Cardiac muscle cell (in vitro differentiated cells and primary cell): ENCODE measurements at places on chromosomes 3 and 15. TPM values are rescaled to one million over a fixed set of nuclear protein-coding genes. Genes with fewer than 3 reads are reported as not detected.

- H3K4me1 ChIP-seq, result peaks cover 16% of the 10 kb centered on the region
- H3K36me3 ChIP-seq, result no peaks in the 10 kb centered on the region
- peak overlapping the region; percentile 91 for H3K27ac ChIP-seq
- DNase-seq, result no peak
Observed at GRCh38 chr3:10195366-10196089, 30.8 kb downstream of the IRAK2 start.

DNA sequence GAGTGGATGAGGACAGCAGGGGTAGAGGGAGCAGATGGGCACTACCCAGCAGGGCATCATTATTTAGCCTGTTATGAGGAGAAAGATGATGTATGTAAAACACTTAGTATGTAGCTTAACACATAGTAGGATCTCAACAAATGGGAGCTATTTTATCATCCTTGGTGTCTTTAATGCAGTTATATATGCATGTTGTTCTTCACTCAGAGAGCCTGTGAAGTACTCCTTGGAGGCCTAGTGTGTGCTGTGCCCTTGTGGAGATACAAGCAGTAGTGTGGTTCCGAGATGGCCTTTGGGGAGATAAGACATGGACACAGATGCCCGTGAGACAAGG is 124.2 kb downstream of the LIPC start:
- DNase-seq, result no peak
- H3K27ac ChIP-seq, result no peak overlapping the region
- H3K36me3 ChIP-seq, result no peaks in the 10 kb centered on the region
- no peaks in the 10 kb centered on the region for H3K4me1 ChIP-seq
- H3K27me3 ChIP-seq, result no peaks in the 10 kb centered on the region
- H3K4me3 ChIP-seq, result no peak overlapping the region

- H3K27ac ChIP-seq, result no peak overlapping the region
- no peaks in the 10 kb centered on the region for H3K4me1 ChIP-seq
- H3K27me3 ChIP-seq, result no peaks in the 10 kb centered on the region
- no peaks in the 10 kb centered on the region for H3K36me3 ChIP-seq
- DNase-seq, result no peak
Observed at GRCh38 chr15:92502336-92502735, 108.7 kb downstream of the ST8SIA2 start.

Gene GOLGA8S
- 0.04 TPM in 1 of 2 replicates, not detected in the other for total RNA-seq

DNA sequence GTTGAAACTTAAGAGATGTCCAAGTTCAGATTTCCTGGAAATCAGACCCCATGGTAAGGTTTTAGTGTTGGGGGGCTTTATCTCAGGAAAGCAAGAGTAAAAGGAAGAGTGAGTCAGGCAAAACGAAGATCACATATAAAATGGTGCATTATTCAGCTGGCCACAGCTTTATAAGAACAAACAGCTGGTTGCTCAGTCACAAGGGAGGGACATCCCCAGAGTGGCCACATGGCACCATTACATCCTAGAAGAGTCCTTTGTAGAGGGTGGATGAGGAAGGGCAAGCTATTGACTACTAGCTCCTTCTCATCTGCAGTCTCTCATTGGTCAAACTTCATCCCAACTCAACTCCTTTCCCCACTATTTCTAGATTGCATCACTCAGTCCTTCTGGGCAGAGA is 68.3 kb upstream of the COL8A1 start:
- no peak overlapping the region for H3K4me3 ChIP-seq
- no peak for DNase-seq
- no peaks in the 10 kb centered on the region for H3K4me1 ChIP-seq
- H3K27me3 ChIP-seq, result no peaks in the 10 kb centered on the region
- no peaks in the 10 kb centered on the region for H3K36me3 ChIP-seq
- no peak overlapping the region for H3K27ac ChIP-seq

Gene GLDN
- 0.07 and 0.92 TPM in 2 replicates for total RNA-seq

Gene PLIN1
- 0.32 and 0.57 TPM in 2 replicates for total RNA-seq

GRCh38 chr15:100094127-100094510 is 247.7 kb downstream of the ADAMTS17 start:
- peaks cover 13% of the 10 kb centered on the region for H3K4me1 ChIP-seq
- H3K27ac ChIP-seq, result no peak overlapping the region
- DNase-seq, result no peak
- H3K36me3 ChIP-seq, result no peaks in the 10 kb centered on the region
- no peaks in the 10 kb centered on the region for H3K27me3 ChIP-seq
- H3K4me3 ChIP-seq, result no peak overlapping the region

DNA sequence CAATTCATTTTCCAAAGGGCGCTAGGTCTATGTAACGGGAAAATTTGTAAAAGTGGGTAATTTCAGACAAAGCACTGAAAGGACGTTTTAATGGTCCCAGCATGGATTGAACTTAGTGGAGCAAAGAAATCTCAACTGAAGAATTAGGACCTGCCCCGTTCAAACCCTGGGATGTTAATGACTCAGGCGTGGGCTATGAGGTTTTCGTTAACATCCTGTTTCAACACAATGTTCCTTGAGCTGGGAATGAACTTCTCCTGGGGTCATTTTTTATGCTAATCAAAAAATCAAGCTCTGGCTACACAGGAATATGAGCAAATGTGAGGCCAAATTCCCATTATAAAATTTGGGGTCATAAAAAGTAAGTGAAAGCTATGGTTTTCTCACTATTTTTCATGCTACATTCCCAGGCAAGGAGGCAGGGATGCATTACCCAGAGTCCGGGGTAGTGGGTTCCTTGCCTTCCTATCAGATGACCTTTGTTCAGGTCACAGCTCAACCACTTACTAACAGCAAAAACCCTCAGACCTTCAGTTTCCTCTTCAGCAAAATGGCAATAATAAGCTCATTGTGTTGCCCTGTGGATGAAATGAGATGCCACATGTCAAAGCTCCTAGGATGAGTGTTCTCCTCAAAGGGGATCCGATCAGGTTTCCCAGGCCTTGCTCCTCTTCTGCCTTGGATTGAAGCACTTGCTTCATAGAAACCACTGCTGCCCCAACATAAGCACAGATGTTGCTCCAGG is 271.4 kb downstream of the ARRDC4 start:
- no peaks in the 10 kb centered on the region for H3K27me3 ChIP-seq
- no peak overlapping the region for H3K27ac ChIP-seq
- no peaks in the 10 kb centered on the region for H3K4me1 ChIP-seq
- no peaks in the 10 kb centered on the region for H3K36me3 ChIP-seq
- no peak for DNase-seq

- peak overlapping the region; percentile 62 for H3K27ac ChIP-seq
- peaks cover 14% of the 10 kb centered on the region for H3K4me1 ChIP-seq
- no peak for DNase-seq
- H3K4me3 ChIP-seq, result no peak overlapping the region
Observed at GRCh38 chr15:71592203-71592602, 218.2 kb upstream of the NR2E3 start.

- H3K27ac ChIP-seq, result no peak overlapping the region
- H3K4me1 ChIP-seq, result no peaks in the 10 kb centered on the region
- no peaks in the 10 kb centered on the region for H3K27me3 ChIP-seq
- no peak overlapping the region for H3K4me3 ChIP-seq
Observed at GRCh38 chr3:131723343-131723742, 220.6 kb upstream of the MRPL3 start.

DNA sequence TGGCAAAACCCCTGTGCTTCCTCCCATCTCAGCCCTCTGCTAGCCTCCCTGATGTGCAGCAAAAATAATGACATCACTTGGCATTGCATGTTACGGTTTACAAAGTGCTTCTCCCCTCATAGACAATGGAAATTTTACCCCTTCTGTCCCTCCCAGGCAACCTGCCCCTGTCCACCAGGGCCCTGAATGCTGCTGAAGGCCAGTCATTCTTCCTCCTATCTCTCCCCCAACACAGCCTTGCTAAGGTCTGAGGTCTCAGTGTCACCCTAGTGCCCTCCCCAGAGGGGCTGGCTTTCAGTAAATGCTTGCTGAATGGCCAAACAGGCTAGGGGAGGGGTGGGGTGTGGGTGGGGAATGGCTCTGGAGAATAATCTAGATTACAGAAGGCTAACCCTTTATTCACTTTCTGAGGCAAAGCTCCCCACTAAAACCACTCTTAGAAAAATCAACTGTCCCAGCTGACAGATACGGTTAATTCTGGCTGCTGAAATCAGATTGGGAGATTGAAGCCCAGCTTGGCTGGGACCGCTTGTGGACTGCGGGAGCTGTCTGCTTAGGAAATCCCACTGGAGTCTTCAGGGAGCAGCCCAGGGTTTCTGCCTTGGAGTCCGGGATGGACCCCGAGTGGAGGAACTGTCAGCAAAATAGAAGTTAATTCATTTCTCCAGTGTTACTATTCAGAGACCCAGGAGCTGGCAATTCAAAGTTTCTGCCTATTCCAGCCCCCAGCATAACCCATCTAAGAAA is 22.9 kb downstream of the ANP32A start:
- no peak overlapping the region for H3K4me3 ChIP-seq
- peak overlapping the region; percentile 69 for H3K27ac ChIP-seq
- peak; percentile 40 for DNase-seq

Gene CCDC54
- not detected in 2 replicates for total RNA-seq

DNA sequence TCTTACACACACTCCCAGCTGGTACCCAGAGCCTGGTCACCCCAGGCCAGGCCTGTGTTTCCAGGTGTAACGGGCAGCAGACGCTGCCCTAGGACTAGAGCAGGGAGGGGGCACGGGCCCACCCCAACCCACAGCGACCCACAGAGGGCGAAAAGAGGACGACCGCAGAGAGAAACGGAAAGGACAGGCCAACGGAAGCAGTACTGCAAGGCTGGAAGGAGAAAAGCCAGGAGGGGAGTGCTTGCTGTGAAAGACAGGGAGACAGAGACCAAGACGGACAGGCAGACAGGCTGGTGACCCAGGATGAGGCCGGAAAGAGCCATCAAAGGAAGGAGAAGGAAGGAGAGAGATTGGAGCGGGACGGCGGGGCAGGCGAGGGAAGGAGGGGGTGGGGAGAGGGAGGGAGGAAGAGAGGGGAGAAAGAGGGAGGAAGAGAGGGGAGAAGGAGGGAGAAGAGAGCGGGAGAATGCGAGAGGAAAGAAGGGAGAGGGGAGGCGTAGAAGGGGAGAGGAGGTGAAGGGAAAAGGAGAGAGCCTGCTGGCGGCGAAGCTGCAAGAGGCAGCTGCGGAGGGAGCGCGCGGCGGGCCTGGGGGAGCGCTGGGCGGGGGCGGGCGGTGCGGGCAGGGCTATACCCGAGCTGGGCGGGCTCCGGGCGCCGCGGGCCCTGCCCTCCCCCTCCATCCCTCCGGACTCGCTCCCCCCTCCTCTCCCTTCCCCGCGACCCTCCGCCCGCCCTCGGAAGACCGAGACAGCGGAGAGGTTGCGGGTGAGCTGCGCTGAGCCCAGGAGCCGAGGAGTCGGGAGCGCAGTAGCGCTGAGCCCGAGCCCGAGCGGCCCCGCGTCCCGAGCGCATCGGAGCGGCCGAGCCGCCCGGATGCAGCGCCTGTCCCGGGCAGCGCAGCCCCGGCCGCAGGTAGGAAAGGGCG is at the start of gene SLC6A1:
Gene SLC6A1 (plus strand): TSS at position 732 of the 926 bp plus-strand sequence. CDS start 24,464 bp downstream, outside the sequence.
- H3K36me3 ChIP-seq, result no peaks in the 10 kb centered on the region
- no peak within 1 kb of the TSS for H3K27ac ChIP-seq
- H3K4me1 ChIP-seq, result no peaks in the 10 kb centered on the region
- H3K4me3 ChIP-seq, result peak within 1 kb of the TSS; percentile 29
- H3K27me3 ChIP-seq, result peaks cover 68% of the 10 kb centered on the region

Gene LRCH3
- 25.1 and 38.9 TPM in 2 replicates for total RNA-seq

- DNase-seq, result no peak
- H3K27me3 ChIP-seq, result no peaks in the 10 kb centered on the region
- H3K27ac ChIP-seq, result no peak overlapping the region
- no peak overlapping the region for H3K4me3 ChIP-seq
Observed at GRCh38 chr3:17749705-17750293, 7.4 kb upstream of the TBC1D5 start.

GRCh38 chr3:135897715-135898114 is 67.8 kb upstream of the PPP2R3A start:
- no peak overlapping the region for H3K27ac ChIP-seq
- no peaks in the 10 kb centered on the region for H3K4me1 ChIP-seq
- no peak for DNase-seq
- H3K36me3 ChIP-seq, result no peaks in the 10 kb centered on the region

Gene OXTR
- 0.49 and 1.9 TPM in 2 replicates for total RNA-seq

- H3K36me3 ChIP-seq, result no peaks in the 10 kb centered on the region
- no peaks in the 10 kb centered on the region for H3K4me1 ChIP-seq
- no peak overlapping the region for H3K27ac ChIP-seq
- no peak for DNase-seq
- no peaks in the 10 kb centered on the region for H3K27me3 ChIP-seq
- H3K4me3 ChIP-seq, result no peak overlapping the region
Observed at GRCh38 chr15:58569455-58569854, 137.7 kb downstream of the LIPC start.

- peak overlapping the region; percentile 97 for H3K4me3 ChIP-seq
- peaks cover 3% of the 10 kb centered on the region for H3K36me3 ChIP-seq
- no peak for DNase-seq
- no peaks in the 10 kb centered on the region for H3K27me3 ChIP-seq
- H3K4me1 ChIP-seq, result peaks cover 33% of the 10 kb centered on the region
Observed at GRCh38 chr3:185936273-185936629, 1.6 kb downstream of the TRA2B start.

DNA sequence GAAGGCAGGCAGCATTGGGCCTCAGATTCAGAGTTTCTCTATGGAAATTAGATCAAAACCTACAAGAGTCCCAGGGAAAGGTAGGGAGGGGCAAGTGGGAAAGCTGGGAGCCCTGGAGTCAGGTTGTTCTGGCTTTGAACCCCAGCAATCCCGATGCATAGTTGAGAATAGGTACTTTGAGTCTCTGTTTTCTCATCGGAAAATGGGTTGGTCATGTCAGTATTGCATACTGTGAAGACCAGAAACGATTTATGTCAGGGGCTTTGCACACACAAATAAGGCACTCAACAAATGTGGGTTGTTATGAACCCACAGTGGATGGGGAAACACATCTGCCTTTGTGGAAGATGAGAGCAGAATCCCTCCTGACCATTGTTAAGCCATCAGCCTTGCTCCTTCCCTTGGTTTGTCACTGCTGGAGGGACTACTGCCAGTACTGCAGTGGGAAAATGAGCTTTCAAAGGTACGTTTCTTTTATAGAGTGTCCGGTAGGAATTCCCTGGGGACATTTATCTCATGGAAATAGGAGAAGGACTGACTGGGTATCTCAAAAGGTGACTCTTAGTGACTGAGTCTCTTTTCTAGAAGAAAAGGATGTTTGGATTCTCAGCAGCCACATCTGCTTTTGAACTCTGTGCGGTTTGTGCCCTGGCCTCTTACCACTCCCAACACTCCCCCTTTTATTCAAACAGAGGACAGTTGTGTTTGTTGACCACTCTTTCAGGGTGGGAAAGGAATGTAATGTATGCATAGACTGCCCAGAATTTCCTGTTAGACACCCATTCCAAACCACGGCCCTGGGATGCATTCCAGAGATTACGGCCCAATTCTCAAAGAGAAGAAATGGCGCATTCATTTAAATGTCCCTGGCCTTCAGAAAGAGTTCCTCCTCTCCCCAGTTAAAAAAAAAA is 54.6 kb upstream of the VILL start:
- peak overlapping the region; percentile 83 for H3K27ac ChIP-seq
- no peak overlapping the region for H3K4me3 ChIP-seq
- H3K4me1 ChIP-seq, result peaks cover 31% of the 10 kb centered on the region
- H3K27me3 ChIP-seq, result no peaks in the 10 kb centered on the region
